ENCODE measurements at places on chromosomes 12 and 14. TPM values are rescaled to one million over a fixed set of nuclear protein-coding genes. Genes with fewer than 3 reads are reported as not detected.

MYRFL gene
- total RNA-seq = not detected

DNA sequence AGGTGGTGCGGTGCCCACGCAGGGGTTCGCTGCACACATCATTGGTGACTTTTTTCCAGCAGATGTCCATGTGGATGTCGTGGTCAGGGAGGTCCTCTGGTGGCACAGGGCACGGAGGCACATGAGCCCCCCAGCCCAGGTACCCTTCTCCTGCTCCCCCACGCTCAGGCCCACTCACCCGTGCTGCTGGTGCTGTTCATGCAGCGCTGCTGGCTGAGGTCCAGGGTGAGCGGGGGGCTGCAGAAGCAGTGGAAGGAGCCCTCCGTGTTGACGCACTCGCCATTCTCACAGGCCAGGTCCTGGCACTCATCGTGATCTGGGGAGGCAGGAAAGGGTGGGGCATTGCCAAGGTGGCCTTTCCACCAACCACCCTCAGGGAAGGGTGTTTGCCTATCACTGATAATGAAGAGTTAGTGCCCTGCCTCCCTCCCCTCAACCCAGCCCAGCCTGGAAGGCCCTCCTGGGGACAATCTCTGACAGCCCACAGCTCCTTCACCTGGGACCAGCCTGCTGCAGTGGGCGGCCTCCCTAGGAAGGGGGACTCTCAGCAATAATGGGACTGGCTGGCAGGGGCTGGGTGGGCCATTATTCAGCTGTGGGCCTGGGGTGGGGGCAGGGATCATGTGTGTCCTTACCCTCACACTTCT, 9.8 kb downstream of the ISCA2 start:
- DNase-seq = peak; percentile 16

- no peak for DNase-seq
These were observed 61.5 kb downstream of the IFT81 start for GRCh38 chr12:110185626-110186025.

DNA sequence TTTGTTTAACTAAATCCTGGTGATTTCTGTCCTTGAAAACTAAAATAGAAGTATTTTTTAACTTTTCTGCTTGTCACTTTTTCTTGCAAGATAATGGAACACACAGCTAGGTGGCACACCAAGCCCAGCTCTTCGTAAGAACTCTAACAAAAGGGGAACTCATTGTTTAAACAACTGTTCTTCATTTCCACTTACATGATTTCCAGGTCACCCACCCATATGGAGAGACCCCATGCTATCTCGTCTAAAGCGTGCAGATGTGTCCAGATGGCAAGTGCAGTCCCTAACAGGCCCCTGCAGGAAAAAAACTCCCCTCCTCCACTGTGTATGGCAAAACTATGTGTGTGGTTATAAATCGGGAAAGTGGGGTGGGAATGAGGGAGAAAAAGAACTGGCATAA, 43.3 kb upstream of the NT5DC3 start:
- no peak for DNase-seq

CCDC60 gene
- total RNA-seq = not detected

NGB gene
- total RNA-seq = not detected

EPYC gene
- total RNA-seq = not detected

B4GALNT3 gene
- 4.3 TPM for total RNA-seq

- DNase-seq = no peak
These were observed 3.6 kb downstream of the NXPH4 start for GRCh38 chr12:57219993-57220754.

CLEC9A gene
- not detected for total RNA-seq

DNA sequence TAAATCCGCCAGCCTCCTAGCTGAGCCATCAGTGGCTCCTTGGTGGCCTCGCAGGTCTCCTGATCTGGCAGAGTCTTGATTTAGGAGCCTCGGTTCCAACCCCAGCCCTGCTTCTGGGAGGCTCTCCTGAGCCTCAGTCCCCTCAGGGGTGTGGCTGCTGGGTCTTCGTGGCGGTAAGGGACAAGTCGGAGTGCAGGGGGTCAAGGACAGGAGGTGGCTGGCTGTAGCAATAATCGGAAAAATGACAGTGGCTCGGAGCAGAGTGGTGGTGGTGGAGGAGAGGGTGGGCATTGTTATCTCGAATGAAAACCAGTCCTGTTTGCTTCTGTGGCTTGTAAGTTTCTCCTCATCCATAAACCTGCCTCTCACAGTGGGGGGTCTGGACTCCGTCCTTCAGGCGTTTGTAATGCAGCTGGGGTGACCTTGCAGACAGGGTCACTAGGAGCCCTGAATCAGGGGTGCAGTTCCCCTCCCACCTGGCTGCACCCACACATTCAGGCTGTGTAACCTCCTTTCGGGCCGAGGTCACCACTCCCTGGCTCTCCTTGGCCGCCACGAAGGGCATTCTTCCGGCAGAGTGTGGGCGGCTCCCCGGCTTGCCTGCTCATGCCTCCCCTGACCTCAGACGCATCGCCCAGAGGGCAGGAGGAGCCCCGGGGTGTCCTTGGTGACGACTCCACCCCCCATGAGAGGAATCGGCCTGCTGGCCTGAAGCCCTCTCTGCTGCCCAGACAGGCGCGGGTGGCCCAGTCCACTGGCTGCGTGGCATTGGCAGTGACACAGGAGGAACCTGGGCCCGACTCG, 8.1 kb downstream of the BCL7A start:
- no peak for DNase-seq

DNA sequence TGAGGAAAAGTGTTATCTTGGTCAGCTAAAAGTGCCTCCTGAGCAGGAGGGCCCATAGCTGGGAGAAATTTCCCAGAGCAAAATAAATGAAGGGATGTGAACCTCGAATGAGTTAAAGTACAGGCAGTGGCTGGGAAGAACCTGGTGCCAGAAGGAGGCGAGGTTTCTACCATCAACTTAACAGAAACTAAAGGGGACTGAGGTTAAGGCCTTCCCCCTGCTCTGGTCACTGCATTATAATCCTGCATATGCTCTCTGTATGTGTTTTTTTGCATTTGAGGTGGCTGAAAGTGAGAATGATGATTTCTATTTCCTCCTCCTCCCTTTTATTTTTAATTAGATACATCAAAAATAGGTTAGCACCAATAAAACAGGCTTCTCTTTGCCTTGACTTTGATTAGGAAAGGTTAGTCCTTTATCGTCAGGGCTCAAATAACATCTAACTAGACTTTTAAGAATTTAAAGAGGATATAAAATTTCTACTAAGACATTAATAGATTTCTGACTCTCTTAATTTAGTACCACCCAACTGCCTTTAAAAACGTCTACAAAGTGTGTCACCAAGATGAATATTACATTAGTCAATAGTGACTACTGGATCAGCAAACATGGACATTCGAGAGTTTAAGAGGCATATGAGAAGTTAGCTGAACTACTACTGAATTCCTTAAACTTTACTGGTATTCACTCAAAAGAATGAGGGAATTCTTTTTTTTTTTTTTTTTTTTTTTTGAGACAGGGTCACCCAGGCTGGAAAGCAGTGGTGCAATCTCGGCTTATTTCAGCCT, 49.2 kb downstream of the GALNT4 start:
- DNase-seq = no peak

C3AR1 gene
- total RNA-seq = 8.2 TPM

KRT78 gene
- not detected for total RNA-seq

CLEC2A gene
- total RNA-seq = not detected

DNA sequence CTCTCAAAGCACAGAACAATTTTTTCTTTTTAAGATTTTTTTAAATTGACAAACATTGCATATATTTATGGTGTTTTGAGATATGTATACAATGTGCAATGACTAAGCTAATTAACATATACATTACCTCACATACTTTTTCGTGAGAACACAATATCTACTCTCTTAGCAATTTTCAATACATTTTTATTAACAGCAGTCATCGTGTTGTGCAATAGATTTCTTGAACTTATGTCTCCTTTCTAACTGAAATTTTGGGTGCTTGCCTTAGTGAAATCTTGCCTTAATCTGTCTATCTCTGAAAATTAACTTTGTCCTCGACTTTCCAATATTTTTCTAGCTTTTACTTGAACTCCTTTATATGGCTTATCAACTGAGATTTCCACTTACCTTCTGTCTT, 6.8 kb downstream of the OR10A7 start:
- no peak for DNase-seq

DNA sequence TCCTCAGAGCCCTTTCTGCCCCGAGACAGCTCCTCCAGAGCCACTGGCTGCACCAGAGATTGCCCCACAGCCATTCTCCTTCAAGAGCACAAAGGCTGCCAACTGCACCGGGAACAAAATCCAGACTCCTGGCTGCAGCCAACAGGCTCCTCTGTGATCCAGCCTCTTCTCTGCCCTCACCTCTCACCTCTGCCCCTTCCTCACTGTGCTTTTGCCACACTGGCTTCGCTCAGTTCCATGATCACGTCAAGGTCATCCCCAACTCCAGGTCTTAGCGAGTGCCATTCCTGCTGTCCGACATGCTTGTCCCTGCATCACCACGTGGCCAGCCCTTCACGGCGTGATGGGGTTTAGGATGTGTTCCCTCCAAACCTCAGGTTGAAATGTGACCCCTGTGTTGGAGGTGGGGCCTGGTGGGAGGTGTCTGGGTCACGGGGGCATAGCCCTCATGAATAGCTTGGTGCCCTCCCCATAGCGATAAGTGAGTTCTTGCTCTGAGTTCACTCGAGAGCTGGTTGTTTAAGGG, 149.3 kb downstream of the PIWIL1 start:
- DNase-seq = no peak

- no peak for DNase-seq
These were observed 35.1 kb downstream of the NCOR2 start for GRCh38 chr12:124532331-124532750.

SLC25A21 gene
- total RNA-seq = not detected

UNC79 gene
- not detected for total RNA-seq

CELA1 gene
- total RNA-seq = not detected

DNA sequence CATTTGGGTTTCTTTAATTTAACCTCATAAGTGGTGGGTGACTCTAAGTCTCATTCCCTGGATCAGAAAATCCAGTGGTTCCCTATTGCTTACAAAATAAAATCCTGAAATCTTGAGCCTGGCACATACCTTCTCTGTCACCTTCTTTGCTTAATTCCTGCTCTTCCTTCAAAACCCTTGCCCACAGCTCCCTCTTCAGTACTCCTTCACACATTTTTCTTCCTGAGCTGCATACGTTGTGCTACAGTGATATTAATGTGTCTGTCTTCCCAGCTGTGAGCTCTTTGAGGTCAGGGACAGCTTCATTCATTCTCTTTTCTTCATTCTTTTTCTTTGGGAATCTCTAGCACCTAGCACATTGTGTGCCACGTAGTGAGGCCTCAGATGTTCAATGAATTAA, 9.5 kb downstream of the TSPAN11 start:
- DNase-seq = no peak

BDKRB2 gene
- not detected for total RNA-seq

CISTR gene
- not detected for total RNA-seq

DNA sequence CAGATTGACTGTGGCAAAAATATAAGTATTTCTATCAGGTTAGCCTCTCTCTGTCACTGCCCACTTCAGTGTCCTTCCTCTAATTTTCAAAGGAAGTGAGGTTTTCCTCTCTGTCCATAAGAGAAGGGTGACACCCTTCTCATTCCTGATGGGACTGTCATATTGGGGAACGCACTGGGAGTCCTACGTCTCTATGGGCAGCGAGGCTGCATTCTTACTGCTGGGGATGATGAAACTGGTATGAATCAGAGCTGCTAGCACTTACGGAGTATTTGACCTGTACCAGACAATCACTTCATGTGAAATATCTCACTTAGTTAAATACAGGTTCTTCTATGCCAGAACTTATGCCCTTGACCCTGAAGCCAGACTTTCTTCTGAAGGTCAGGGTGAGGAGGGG, 436.3 kb downstream of the DPF3 start:
- no peak for DNase-seq

- no peak for DNase-seq
These were observed 49.2 kb downstream of the FUT8 start for GRCh38 chr14:65461730-65462129.

GRCh38 chr14:96661244-96661969, 135.8 kb upstream of the VRK1 start:
- no peak for DNase-seq

- no peak for DNase-seq
These were observed 139.4 kb downstream of the STXBP6 start for GRCh38 chr14:24910408-24910986.

- DNase-seq = no peak
These were observed 153.6 kb downstream of the PTCSC3 start for GRCh38 chr14:36022765-36023410.

DNA sequence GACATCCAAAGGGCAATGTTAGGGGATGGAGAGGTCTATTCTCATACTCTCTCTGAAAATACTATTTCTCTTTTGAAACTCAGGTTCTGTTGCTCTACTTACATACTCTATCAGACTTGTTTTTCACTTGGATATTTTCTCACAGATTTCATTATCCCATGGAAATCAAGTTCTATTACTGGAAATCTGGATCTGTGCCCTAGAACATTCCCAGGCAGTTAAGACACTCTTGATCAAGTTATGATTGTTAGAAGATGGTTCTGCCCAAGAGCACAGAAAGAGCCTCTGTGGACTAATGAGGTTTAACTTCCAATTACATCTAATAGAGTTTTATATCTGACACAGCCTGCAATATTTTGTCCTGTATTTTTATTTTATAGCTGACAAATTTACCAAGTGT, 591.0 kb upstream of the ATP2B1 start:
- no peak for DNase-seq

DNA sequence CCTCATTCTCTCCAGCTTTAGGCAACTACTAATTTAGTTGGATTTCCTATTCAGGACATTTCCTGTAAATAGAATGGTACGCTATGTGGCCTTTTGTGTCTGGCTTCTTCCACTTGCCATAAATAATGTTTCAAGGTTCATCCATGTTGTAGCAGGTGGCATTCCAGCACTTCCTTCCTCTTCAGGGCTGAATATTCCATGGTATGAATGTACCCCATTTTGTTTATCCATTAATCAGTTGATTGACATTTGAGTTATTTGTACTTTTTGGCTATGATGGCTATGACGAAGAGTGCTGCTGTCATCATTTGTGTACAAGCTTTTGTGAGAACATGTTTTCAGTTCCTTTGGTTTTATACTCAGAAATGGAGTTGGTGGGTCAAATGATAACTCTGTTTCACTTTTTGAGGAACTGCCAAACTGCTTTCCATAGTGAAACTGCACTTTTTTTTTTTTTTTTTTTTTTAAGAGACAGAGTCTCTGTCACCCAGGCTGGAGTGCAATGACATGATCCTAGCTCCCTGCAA, 6.5 kb upstream of the CDK2AP1 start:
- DNase-seq = no peak

GRCh38 chr12:89181271-89181920, 170.9 kb downstream of the DUSP6 start:
- DNase-seq = no peak

- no peak for DNase-seq
These were observed 451.1 kb downstream of the PCNX1 start for GRCh38 chr14:71358209-71358931.

DNA sequence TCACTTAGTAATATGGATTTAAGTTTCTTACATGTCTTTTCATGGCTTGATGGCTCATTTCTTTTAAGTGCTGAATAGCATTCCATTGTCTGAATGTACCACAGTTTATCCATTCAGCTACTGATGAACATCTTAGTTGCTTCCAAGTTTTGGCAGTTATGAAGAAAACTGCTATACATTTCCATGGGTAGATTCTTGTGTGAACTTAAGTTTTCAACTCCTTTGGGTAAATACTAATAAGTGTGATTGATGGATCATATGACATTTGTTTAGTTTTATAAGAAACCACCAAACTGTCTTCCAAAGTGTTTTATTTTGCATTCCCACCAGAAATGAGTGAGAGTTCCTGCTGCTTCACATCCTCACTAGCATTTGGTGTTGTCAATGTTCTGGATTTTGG, 119.2 kb downstream of the NAV3 start:
- no peak for DNase-seq

ZNF664 gene
- total RNA-seq = 50.4 TPM

GRCh38 chr14:94945615-94946014, 175.7 kb upstream of the GSC start:
- no peak for DNase-seq
